ENCODE measurements at places on chromosomes 1 and 21.

- DNase-seq: no peak
Measured at GRCh38 chr1:201921952-201922558, 24.3 kb downstream of the LMOD1 start.

GRCh38 chr1:224769452-224770335 is 153.6 kb downstream of the CNIH3 start:
- DNase-seq: no peak

GRCh38 chr1:117612517-117613248 is 6.8 kb downstream of the TENT5C start:
- DNase-seq: peak; percentile 6

DNA sequence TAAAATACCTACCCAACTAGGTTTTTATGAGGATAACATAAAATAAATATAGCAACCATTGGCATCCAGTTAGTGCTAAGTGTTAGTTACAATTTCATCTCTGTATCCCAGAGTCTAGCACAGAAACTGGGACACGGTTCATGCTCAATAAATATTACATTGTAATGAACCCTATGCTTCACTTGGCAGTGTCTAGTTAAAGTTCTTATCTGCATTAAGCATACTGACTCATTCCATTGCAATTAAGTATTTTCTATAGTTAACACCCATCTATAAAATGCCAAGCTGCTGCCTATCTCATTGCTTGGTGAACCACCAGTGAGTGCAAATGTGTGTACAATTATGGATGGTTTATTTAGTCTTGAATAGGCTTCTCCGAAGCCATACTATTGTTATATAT is 15.2 kb downstream of the CHML start:
- no peak for DNase-seq

- no peak for DNase-seq
Measured at GRCh38 chr1:225736437-225737098, 41.1 kb upstream of the SRP9 start.

- no peak for DNase-seq
Measured at GRCh38 chr1:43668956-43669355, 19.0 kb downstream of the KDM4A start.

DNA sequence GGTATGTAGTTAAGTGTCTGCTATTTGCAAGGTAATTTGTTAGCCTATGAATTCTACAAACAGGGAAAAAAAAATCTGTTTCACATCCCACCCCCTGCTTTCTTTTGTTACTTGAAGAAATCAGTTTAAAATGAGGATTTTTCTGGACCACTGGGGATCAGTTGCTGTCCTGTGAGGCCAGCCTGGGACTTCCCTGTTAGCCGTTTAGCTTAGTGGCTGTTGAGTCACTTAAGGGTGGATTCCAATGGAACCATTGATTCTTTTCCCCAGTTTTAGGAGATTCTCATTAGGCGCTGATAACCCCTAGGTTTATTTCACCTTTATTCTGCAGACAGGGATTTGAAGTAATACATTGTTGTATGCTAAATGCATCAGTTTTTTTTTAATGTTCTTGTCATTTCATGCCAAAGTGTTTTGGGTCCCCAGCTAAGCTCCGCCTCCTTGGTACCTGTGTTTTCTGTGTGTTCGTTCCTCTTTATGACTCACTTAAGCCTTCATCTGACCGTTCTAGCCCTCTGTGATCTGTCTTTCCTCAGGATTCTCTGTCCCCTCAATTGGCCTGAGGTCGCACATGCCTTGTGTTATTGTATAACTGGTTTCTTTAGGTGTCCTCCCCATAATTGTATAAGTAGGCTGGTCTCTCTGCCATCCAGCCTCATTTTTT is 59.3 kb downstream of the NOS1AP start:
- DNase-seq: no peak

- DNase-seq: no peak
Measured at GRCh38 chr1:67572594-67573221, 112.3 kb upstream of the GADD45A start.
